ENCODE measurements at places on chromosomes 13 and 19. TPM values are rescaled to one million over a fixed set of nuclear protein-coding genes. Genes with fewer than 3 reads are reported as not detected.

DNA sequence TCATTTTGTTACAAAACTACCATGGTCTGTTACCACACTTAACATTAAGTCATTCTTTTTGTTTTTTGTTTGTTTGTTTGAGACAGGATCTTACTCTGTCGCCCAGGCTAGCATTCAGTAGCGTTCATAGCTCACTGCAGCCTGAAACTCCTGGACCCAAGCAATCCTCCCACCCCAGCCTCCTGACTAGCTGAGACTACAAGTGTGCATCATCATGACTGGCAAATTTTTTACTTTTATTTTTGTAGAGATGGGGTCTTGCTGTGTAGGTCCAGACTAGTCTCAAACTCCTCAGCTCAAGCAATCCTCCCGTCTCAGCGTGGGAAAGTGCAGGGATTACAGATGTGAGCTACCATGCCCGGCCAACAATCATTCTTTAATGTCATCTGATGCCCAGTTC, 3.3 kb downstream of the ALDH16A1 start:
- H3K27ac ChIP-seq, result peak overlapping the region; percentile 24
- no peaks in the 10 kb centered on the region for H3K36me3 ChIP-seq
- no peak for DNase-seq
- H3K4me3 ChIP-seq, result no peak overlapping the region
- H3K27me3 ChIP-seq, result no peaks in the 10 kb centered on the region

GRCh38 chr19:38869836-38870607, 8.1 kb downstream of the RINL start:
- no peaks in the 10 kb centered on the region for H3K36me3 ChIP-seq
- no peaks in the 10 kb centered on the region for H3K27me3 ChIP-seq
- H3K27ac ChIP-seq, result peak overlapping the region; percentile 10
- peak; percentile 73 for DNase-seq

DNA sequence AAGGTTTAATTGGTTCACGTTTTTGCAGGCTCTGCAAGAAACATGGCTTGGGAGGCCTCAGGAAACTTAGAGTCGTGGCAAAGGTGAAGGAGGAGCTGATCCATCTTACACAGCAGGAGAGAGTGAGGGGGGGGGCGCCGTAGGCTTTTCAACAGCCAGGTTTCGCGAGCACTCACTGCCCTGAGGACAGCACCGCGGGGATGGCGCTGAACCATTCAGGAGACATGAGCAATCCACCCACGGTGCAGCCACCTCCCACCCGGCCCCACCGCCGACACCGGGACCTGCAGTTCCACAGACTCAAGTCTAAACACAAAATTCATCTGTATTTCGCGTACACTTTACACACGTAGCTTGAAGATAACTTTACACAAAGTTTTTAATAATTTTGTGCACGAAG, 73.6 kb downstream of the KDM4B start:
- DNase-seq, result no peak
- no peak overlapping the region for H3K4me3 ChIP-seq

DNA sequence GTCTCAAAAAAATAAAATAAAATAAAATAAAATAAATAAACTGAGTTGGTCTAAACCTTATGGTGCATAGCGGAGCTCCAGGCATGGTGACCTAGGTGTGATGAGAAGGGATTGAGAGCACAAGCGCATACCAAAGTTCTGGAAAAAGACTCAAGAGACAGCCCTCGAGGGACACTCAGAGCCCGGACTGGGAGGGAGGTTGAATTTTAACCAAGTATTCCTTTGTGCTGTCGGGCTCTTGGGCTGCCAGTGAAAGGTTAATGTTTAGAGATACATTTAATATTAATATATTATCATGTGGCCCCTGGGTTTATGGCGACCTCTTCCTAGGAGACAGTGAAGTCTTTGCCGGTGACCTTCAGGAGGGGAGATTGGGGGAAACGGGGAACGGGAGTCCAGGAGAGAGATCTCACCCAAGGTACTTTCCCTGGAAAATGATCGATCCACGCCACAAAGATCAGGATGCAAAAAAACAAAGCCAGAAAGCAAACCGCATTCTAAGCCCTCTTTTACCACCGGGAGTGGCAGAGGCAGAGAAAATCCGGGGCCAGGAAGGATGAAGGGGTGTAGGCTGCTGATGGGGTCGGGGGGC, 1.6 kb downstream of the FUT6 start:
- H3K27ac ChIP-seq, result no peak overlapping the region
- H3K4me1 ChIP-seq, result no peaks in the 10 kb centered on the region
- no peaks in the 10 kb centered on the region for H3K36me3 ChIP-seq
- no peaks in the 10 kb centered on the region for H3K27me3 ChIP-seq
- H3K4me3 ChIP-seq, result no peak overlapping the region
- DNase-seq, result no peak

DNA sequence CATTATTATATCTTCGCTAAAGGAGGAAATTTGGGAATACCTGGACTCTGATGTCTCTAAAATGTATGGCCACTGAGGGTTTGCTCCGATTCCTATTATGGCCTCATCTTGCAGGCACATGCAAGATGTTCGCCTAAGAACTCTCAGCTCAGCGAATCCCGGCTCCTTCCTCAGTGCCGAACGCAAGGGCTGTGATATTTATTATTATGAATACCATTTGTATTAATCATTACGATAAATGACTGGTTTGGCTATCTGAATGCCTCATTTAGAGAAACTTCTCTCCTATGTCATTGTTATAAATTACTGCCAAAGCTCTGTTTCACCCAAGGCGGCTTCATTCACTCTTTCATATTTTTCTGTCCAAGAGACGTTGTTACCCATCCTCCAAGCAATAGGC, 369.7 kb upstream of the TSHZ3 start:
- no peak for DNase-seq
- H3K4me3 ChIP-seq, result no peak overlapping the region
- no peak overlapping the region for H3K27ac ChIP-seq
- no peaks in the 10 kb centered on the region for H3K4me1 ChIP-seq
- peaks cover 32% of the 10 kb centered on the region for H3K27me3 ChIP-seq
- no peaks in the 10 kb centered on the region for H3K36me3 ChIP-seq

LDLR gene
- total RNA-seq, result 47.4 TPM

TTC9B gene
- not detected for total RNA-seq

- DNase-seq, result peak; percentile 81
- peaks cover 6% of the 10 kb centered on the region for H3K36me3 ChIP-seq
- no peaks in the 10 kb centered on the region for H3K27me3 ChIP-seq
- no peaks in the 10 kb centered on the region for H3K4me1 ChIP-seq
- peak overlapping the region; percentile 100 for H3K27ac ChIP-seq
Observed at GRCh38 chr19:39410017-39410830, 2.2 kb upstream of the PLEKHG2 start.

ZNF493 gene
- 23.0 TPM for total RNA-seq

Data from breast epithelium (tissue), 4 donors.